Right atrium auricular region (tissue), 2 donors: ENCODE measurements at places on chromosomes 1 and 21. TPM values are rescaled to one million over a fixed set of nuclear protein-coding genes. Genes with fewer than 3 reads are reported as not detected.

DNA sequence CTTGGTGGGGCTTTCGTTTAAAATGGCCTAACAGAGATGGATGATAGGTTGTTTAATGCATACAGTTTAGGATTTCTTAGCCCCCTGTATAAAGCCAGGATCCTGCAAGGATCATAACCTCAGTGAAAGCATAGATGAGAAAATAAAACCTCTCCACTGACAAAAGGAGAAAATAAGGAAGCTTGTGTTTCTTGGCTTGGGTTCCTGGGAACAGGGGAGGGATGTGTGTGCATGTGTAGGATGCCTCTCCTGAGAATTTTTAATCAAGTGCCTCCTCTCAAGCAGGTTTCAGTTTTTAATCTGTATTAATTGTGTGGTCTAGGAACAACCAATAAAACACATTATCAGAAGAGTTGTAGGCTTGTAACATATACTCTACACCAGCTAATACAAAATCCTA, 26.1 kb downstream of the PRKACB start:
- DNase-seq = no peak
- H3K27ac ChIP-seq = no peak overlapping the region
- H3K4me3 ChIP-seq = no peak overlapping the region
- no peaks in the 10 kb centered on the region for H3K27me3 ChIP-seq
- peaks cover 3% of the 10 kb centered on the region for H3K4me1 ChIP-seq

GRCh38 chr1:158005224-158005623, 11.8 kb downstream of the KIRREL1 start:
- no peak for DNase-seq
- H3K27me3 ChIP-seq = no peaks in the 10 kb centered on the region
- H3K36me3 ChIP-seq = no peaks in the 10 kb centered on the region
- H3K4me1 ChIP-seq = peaks cover 99% of the 10 kb centered on the region
- H3K4me3 ChIP-seq = no peak overlapping the region
- peak overlapping the region; percentile 56 for H3K27ac ChIP-seq

- no peak overlapping the region for H3K27ac ChIP-seq
- H3K4me3 ChIP-seq = no peak overlapping the region
- no peaks in the 10 kb centered on the region for H3K36me3 ChIP-seq
- no peaks in the 10 kb centered on the region for H3K27me3 ChIP-seq
- H3K4me1 ChIP-seq = no peaks in the 10 kb centered on the region
- no peak for DNase-seq
Observed at GRCh38 chr1:239184561-239185244, 201.7 kb upstream of the CHRM3 start.

- H3K4me3 ChIP-seq = no peak overlapping the region
- H3K4me1 ChIP-seq = peaks cover 9% of the 10 kb centered on the region
- no peaks in the 10 kb centered on the region for H3K27me3 ChIP-seq
- no peaks in the 10 kb centered on the region for H3K36me3 ChIP-seq
- peak overlapping the region; percentile 68 for H3K27ac ChIP-seq
Observed at GRCh38 chr1:183724350-183725042, 71.4 kb upstream of the APOBEC4 start.

- H3K36me3 ChIP-seq = no peaks in the 10 kb centered on the region
- H3K27ac ChIP-seq = no peak overlapping the region
- no peaks in the 10 kb centered on the region for H3K4me1 ChIP-seq
Observed at GRCh38 chr1:59078070-59078800, 218.7 kb upstream of the FGGY start.

GRCh38 chr1:38029081-38029681, 16.6 kb downstream of the UTP11 start:
- DNase-seq = no peak
- H3K27me3 ChIP-seq = no peaks in the 10 kb centered on the region
- H3K36me3 ChIP-seq = peaks cover 18% of the 10 kb centered on the region
- no peak overlapping the region for H3K27ac ChIP-seq
- H3K4me3 ChIP-seq = no peak overlapping the region

- DNase-seq = no peak
- no peak overlapping the region for H3K27ac ChIP-seq
- no peaks in the 10 kb centered on the region for H3K4me1 ChIP-seq
- H3K4me3 ChIP-seq = no peak overlapping the region
- no peaks in the 10 kb centered on the region for H3K36me3 ChIP-seq
Observed at GRCh38 chr1:2934156-2934540, 87.1 kb upstream of the ACTRT2 start.

DNA sequence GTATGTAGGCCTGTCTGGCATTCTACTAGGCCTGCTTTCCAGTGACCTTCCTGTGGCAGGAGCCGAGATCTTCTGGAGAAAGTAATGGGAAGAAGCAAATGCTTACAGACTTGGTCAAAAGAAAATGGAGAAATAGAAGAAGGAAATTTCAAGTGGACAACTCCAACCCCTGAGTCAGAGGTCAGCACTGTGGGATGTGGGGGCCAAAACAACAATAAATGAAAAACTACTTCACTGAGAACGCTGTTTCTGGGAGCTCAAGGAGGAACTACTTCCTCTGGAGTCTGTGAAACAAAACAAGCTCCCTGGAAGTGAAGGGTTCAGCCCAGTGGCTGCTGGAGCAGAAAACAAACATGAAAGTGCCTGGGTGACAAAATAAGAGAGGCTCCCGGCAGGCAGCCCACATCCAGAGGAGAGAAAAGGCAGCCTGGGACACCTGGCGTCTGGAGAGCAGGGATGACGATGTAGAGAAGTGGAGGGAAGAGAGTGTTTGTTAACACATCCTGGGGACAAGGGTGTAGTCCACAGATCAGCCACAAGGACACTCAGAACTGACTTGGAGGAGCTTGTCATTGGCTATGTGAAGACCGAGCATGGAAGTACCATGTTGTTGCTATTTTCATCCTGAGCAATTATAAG, 355.2 kb downstream of the SMYD3 start:
- H3K36me3 ChIP-seq = no peaks in the 10 kb centered on the region
- no peak for DNase-seq
- H3K4me1 ChIP-seq = no peaks in the 10 kb centered on the region

DNA sequence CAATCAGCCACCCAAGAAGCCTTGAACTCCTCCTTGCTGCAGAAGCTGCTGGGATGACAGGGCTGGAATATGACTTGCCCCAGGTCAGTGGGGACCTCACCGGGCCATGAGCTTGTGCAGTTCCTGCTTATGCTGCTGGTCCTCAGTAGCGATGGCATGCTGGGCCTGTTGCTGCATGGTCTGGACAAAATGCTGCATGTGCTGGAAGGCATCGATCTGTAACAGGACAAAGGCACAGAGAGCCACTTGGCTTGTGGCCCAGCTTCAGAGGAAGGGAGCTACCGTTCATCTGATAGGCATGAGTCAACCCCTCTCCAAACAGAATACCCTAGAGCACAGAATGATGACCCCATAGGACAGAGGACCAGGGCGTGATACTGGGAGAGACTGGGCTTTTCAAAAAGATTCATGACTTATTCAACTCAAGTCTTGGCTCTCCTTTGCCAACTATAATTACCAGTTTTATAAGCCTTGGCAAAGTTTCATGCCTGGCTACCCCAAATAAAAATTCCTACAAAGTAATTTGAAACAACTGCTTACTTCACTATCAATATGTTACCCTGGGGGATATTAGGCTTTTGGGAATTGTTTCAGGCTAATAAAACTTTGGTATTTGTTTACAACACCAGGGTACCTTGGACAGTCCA, 34.7 kb upstream of the EXOSC10 start:
- DNase-seq = no peak
- H3K27me3 ChIP-seq = no peaks in the 10 kb centered on the region
- H3K27ac ChIP-seq = no peak overlapping the region

DNA sequence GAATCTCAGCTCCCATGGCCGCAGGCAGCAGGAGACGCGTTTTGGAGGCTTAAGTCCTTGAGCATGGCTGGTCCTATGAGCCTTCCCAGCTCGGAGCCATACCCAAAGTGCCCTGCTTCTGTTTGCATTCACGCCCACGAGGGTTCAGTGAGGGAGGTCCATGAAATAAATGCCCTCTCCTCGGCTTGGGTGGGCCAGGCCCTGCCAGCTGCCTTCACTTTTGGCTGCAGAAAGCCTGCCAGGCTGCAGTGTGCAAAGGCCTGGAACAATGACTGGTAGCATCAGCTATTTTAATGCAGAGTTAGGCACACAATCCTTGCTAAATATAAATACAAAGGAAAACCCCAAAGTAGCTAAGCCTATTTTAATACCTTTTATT, 49.4 kb downstream of the H3-3A start:
- no peaks in the 10 kb centered on the region for H3K36me3 ChIP-seq
- DNase-seq = no peak
- peaks cover 28% of the 10 kb centered on the region for H3K4me1 ChIP-seq
- H3K27ac ChIP-seq = peak overlapping the region; percentile 98

Gene UTS2
- not detected for total RNA-seq

Gene ETV3L
- total RNA-seq = not detected

Gene SDC3
- 15.9 TPM for total RNA-seq

Gene DNALI1
- total RNA-seq = 3.9 TPM

Gene PTGS2
- total RNA-seq = 2.5 TPM

Gene ADORA3
- total RNA-seq = 11.3 TPM
